Activated CD8-positive, alpha-beta memory T cell treated with anti-CD3 and anti-CD28 coated beads for 24 hours (primary cell): ENCODE measurements at places on chromosomes 3 and 15.
A peak's percentile ranks its signal among the peaks of the same experiment; 100 is the strongest.

DNA sequence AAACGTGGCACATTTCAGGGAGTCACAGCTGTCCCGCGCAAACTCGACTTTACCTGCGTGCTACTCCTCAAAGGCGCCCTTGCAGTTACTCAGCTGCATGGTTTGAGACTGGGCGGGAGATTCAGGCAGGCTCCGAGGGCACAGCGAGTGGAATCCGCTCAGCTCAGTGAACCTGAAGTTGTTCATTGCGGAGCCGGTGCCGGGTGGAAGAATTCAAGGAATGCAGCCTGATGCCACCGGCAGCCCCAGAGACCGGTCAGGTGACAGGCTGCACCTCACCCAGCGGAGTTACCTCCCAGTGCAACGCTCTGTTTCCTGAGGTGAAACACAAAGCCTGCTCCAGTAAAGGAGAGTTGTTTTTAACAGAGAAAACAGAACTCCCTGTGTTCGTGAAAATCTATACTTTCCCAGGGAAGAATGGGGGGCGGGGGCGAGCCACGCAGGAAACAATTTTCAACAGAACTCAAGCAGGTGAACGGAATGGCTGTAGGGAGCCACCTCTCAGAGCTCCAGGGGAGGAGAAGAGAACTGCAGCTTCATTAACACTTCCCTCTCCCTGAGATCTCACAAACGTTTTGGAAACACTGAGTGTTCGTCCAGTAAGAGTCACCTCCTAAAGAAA is 3.8 kb downstream of the VEPH1 start:
- DNase-seq, result no peak

DNA sequence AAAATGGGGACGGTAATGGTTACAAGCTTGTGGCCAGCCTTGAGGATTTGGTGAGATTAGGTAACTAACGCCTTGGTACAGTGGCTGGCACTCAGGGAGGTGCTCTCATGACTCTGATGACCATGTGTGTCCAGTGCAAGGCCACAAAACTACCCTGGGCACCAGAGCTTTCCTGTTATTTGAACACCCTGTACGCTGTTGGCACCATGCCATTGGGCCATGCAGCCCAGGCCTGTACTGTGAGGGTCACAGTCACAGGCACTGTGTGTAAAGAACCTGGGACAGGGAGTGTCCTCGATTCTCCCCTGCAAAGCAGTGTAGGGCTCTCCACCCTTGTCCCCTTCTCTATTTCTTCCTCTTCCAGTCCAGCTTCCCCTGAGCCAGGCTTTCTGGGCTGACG is 6.3 kb downstream of the TMEM43 start:
- no peak for DNase-seq

DNA sequence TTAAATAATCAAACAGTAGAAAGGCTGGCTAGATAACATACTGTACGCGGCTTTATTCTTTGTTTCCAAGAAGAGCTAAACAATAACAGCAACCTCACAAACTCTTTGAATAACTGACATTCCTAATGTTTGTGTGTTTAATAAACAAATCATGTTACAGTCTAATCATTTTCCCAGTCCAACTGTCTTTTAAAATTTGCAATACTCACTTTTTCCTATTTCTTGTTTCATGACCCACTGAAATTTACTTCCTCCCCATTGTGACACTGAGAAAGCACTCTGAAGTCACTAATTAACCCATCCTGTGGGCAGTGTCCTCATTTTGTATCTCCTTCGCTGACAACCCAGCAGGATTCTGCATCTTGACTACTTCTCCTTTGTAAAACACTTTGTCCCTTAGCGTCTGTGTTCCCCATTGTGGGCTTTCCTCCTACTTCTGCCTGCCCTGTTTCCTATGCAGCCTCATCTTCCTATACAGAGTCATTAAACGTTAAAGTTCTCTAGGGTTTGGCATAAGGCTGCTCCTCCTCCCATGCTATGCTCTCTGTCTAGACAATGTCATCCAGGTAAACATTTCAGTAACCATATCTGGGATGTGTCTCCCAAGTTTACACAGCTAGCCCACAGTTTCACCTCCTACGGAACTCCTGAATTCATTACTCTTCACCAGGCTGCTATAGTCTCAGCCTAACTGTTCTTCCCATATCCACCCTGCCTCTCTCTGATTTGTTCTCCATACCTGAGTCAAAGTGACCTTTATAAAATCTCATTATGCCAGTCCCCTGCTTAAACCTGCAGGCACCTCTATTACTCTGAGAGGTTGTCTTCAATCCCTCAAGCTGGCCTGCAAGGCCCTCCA is 148.9 kb downstream of the GREM1 start:
- no peak for DNase-seq

- no peak for DNase-seq
Measured at GRCh38 chr3:135155228-135155627, 360.2 kb downstream of the EPHB1 start.

- peak; percentile 48 for DNase-seq
Measured at GRCh38 chr3:42499478-42499871, 3.0 kb upstream of the VIPR1 start.

DNA sequence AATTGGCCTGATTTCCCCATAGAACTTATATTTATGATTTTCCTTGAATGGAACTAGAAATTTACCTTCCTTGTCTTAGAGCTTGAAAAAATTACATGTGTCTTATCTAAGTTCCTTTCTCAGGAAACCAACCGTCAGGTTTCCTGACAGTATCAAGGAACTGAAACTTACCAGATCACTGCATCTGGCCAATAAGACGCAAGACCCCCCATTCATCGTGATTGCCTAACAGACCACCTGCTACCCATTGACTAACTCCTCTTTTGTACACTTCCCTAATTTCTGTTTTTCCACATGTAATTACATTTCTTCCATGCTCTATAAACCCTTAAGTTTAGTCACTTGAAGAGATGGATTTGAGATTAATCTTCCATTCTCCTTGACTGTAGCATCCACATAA is 517.2 kb upstream of the CBLB start:
- no peak for DNase-seq

DNA sequence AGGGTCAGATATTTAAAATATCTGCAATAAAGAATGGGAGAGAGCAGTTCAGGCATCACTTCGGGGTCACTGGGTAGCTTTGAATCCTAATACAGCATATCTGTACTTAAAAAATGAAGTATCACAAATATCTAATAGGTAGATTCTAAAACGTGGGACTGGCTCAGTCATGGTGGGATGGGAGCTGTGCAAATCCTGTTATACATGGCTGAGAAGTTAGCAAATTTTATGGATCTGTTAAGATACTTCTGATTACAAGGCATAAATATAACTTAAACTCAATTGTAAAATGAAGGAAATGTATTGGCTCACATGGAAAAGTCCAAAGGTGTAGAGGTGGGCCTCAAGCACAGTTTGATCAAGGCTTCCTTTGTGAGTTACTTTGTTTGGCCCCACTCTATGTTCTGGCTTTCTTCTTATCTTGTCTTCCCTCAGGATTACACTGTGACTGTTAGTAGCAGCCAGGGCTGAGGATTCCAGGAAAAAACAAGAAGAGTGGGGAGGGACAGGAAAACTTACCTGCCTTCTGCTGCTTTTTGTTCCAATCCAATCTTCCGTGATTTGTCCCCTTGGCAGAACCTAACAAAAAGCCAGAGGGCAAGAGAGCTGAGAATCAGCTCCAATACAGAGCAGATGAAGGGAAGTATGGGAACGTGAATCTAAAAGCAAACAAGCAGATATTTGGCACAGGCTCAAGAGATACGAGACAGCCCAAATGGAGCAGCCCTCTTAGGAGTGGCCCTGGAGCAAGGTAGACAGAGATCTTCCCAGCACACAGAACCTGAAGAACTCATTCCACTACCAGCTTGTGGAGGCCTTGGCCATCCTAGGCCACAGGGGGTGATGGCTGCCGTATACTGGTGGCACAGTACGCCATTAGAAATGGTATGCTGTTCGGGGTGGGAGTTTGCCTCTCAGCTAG is 10.9 kb downstream of the PAQR9 start:
- no peak for DNase-seq

GRCh38 chr3:188315553-188315952 is 161.6 kb downstream of the LPP start:
- no peak for DNase-seq

DNA sequence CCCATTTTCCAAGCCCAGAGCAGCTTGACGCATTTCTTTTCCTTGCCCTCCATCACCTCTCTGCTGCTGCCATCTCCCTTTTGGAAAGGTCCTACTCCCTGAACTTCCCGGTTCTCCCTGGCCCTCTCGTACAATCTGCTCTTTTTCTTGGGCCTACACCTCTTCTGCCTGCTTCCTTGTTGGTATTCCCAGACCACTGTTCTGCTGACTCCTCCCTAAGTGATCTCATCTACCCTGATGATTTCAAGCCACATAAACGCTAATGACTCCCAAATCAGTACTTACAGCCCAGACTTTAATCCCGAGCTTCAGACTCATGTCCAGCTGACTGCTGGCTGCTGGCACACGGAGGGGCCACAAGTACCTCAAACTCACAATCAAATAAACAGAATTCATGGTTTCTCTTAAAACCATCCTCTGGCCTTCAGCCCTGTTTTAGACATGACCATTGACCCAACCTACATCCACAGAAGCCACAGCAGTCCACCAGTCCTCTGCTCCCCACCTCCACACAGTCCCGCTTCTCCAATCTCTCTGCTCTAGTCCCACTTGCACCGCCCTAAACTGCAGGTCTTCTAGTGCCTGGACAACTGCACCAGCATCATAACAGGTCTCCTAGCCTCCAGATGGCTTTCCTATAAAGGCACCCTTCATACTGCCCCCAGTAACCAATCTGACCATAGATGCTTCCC is 57.6 kb downstream of the AAGAB start:
- DNase-seq, result no peak

GRCh38 chr3:31714495-31715280 is 182.0 kb downstream of the STT3B start:
- no peak for DNase-seq

- no peak for DNase-seq
Measured at GRCh38 chr15:98433856-98434255, 214.5 kb upstream of the IGF1R start.

DNA sequence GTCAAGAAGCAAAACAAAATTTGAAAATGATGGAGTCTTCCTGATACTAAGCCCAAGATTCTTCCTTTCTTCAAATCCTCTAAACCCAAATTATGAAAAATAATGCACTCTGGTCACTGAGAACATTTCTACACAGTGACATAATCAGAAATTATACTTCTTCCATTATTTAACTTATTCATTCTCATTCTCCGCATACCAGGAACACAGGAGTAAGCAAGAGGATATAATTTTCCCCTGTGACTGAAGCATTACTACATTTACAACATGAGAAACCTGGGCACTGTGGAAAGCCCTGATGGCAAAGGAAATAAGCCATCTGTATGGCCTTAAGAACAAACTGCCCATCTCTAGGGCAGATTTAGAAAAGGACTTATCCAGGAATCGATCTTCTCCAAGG is 47.0 kb downstream of the EXD1 start:
- no peak for DNase-seq
